ENCODE measurements at places on chromosomes 1 and 21.

- no peak for DNase-seq
These were observed 892.6 kb downstream of the MRPL39 start for GRCh38 chr21:24714646-24715200.

GRCh38 chr1:167122568-167122967 is 28.7 kb downstream of the STYXL2 start:
- DNase-seq, result no peak

GRCh38 chr21:45522986-45523385 is 19.3 kb downstream of the SLC19A1 start:
- no peak for DNase-seq

DNA sequence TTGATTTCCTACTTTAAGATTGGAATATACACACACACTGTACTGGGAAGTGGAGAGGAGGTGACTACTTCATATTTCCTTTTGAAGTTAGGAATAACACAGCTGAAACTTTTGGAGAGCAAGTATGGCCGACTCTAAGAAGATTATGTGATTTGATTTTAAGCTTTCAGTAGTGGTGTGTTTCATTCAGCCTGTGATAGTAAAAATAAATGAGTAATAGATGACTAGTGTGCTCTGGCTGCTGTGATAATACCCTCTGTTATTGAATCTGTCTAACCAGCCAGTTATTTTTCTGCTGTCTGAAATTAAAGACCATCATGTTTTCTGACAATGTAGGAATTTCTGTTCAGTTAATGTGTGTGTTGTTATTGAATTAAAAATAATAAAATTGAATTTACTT is 48.3 kb downstream of the CTTNBP2NL start:
- DNase-seq, result no peak

DNA sequence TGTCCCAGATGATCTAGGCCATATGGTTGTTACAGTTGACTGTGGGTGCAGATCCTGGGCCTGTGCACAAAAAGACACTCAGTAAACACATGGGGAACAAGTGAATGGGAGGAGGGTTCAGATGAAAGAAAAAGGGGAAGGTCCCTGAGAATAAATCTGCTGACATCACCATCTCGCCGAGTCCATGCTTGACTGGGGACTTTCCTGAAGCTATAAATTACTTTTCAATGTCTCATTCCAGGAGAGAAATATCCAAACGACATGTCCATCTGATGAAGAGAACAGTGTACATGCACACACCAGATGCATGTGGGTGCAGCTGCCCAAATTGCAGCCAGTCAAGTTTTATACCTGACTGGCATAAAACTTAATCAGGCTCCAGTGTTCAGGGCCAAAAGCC is 109.0 kb downstream of the HIVEP3 start:
- no peak for DNase-seq

DNA sequence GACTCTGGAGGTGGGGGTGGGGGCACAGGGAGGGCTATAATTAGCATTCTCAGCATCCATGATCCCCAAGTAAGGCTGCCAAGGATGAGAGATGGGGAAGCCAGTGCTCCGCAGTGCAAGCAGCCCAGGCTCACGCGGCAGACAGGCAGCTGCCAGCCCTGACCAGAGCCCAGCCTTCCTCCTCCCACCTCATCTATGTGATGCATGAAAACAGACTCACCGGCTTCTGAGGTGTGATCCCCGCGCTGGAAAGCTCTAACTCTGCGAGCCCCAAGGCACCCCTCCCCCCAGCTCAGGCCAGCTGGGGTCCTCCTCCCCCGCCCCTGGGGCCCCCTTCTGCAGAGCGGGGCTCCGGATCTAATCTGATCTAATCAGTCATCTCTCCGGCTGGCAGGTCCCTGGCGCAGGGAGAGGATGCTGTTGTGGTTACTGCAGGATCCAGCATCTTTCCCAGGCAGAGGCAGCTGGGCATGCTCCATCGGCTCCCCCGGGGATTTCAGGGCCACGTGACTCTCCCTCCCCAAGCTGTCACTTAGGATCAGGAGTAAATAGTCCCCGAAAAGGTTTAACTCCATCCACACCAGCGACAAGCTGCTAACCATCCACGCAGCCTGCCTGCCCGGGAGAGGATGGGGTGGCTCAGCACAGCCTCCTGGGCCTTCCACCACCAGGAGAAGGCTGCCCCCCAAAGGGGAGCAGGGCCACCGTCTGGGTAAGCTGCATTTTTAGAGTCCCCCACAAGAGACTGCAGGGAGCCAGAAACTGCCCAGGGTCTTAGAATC is at the start of gene PLEKHA6:
PLEKHA6 (minus strand) TSS at position 456 of the 782 bp plus-strand sequence. CDS start 86,202 bp downstream, outside the sequence.
- DNase-seq, result peak; percentile 85

DNA sequence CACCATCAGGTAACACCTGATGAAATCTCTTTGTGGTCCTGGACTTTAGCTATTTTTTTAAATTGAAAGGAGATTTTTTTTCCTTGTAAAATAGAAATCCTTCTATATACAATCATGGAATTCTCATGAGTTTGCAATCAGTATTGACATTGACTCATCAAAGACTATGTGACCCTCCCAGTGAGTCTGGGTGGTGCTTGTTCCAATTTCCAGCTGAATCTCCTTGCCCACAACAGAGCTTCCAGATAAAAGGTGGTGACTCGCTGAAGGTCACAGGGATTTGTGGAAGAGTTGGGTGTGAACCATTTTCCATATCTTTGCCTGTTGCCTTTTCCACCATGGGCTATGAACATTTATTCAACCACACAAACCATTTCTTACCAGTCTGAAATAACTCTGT is 486.6 kb downstream of the AJAP1 start:
- DNase-seq, result no peak

- DNase-seq, result no peak
These were observed 101.4 kb upstream of the L1TD1 start for GRCh38 chr1:62093261-62093660.

DNA sequence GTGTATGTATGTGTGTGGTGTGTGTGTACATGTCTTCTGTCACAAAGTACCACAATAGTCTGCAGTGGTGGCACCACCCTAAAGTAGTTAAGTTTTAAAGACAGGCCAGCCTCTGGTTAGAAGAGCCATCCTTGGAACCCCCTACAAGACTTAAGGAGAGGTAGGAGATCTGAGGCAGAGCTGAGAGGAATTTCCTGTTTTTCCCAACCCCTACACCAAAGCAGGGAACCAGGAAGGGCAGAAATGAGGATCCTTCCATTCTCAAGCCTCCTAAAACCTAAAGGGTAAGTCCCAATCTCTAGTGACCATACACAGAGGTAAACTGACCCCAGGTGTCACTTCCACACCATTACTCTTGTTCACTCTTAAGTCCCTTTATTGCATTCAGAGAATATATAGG is 11.1 kb downstream of the PEA15 start:
- no peak for DNase-seq

DNA sequence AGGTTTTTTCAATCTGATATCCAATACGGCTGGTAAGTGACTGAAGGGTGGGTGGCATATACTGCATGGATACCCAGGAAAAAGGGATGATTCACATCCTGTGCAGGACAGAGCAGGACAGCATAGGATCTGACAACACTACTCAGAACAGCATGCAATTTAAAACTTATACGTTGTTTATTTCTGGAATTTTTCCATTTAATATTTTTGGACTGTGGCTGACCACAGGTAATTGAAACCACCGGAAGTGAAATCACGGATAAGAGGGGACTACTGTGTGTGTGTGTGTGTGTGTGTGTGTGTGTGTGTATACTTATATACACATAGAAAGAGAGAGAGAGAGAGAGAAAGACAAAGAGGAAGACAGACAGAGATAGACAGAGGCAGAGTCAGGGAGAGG is 23.0 kb downstream of the ERICH3 start:
- no peak for DNase-seq

DNA sequence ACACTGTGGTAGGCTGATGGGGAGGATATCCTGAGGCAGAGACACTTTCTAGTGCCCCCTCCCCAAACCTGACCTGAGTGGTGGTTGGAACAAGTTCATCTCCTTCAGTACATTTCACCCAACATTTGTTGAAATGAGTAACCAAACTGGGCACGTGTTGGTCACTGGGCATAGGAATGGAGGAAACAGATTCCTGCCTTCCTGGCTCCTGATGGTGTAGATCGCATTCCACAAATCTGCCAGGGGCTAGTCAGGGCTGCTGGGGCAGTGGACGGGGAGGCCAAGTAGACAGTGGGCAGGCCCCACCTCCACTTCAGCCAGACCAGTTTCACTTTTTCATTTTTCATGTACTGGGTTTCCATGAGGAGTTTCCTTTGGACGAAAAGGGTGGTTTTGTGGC is 16.5 kb upstream of the ALX3 start:
- no peak for DNase-seq

- no peak for DNase-seq
These were observed 10.5 kb upstream of the COP1 start for GRCh38 chr1:176217461-176218099.

- no peak for DNase-seq
These were observed 13.3 kb upstream of the SPOCD1 start for GRCh38 chr1:31828926-31829690.

DNA sequence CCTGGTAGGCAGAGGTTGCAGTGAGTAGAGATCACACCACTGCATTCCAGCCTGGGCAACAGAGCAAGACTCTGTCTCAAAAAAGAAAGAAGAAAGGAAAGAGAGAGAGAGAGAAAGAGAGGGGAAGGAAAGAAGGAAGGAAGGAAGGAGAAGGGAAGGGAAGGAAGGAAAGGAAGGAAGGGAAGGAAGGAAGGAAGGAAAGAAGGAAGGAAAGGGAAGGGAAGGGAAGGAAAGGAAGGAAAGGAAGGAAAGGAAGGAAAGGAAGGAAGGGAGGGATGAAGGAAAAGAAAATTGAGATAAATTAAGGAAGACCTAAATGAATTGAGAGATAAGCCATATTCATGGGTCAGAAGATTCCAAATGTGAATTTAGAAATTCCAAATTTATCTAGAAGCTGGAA is 92.2 kb downstream of the GLIS1 start:
- DNase-seq, result no peak

DNA sequence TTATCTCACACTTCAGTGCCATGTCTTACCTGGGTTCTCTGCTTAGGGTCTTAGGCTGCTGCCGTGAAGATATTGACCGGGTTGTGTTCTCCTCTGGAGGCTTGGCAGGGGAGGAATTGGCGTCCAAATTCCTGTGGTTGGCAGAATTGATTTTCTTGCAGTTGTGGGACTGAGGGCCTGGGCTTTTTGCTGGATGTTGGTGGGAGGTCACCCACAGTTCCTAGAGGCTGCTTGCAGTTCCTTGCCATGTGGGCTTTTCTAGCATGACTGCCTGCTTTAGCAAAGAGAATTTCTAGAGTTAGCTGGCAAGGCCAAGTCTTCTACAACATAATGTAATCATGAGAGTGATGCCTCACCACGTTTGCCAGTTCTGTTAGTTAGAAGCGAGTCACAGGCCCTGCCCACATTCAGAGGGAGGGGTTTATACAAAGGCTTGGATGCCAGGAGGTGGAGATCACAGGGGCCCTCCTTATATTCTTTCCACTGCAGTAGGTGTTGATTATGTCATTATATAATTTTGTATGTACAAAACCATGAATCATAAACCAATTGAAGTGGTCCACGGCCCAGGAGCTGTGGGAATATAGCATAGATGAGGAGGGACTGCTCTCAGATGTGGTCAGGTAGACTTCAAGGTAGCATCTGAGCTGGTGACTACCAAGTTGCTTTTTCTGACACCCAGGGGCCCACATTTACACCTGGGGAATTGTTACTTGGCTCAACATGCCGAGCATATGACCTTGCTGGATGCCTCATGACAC is 6.6 kb downstream of the UBL4B start:
- no peak for DNase-seq

- DNase-seq, result no peak
These were observed 289.4 kb downstream of the CHRM3 start for GRCh38 chr1:239675735-239676134.

- DNase-seq, result no peak
These were observed 47.6 kb upstream of the RGS1 start for GRCh38 chr1:192527950-192528349.

GRCh38 chr21:38766987-38767722 is 38.6 kb upstream of the ETS2 start:
- DNase-seq, result no peak

GRCh38 chr1:156963621-156964020 is 43.2 kb downstream of the LRRC71 start:
- no peak for DNase-seq

GRCh38 chr1:231993968-231994455 is 367.4 kb downstream of the DISC1 start:
- DNase-seq, result no peak

DNA sequence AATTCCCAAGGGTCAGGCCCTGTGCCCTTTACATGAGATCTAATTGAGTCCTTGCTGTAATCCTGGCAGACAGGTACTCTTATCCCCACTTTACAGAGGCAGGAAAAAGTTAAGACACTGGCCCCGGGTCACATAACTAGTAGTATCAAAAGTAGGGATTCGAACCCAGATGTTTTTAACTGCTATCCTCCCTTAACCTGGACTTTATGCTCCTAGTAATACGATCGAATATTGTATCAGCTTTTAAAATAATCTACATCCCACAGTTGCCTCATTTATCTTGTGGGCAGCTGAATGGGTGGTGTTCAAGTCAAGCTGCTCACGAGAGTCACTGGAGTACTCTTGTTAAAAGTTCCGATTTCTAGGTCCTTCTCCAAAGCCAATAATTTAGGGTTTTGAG is 25.5 kb upstream of the TMEM51 start:
- no peak for DNase-seq

DNA sequence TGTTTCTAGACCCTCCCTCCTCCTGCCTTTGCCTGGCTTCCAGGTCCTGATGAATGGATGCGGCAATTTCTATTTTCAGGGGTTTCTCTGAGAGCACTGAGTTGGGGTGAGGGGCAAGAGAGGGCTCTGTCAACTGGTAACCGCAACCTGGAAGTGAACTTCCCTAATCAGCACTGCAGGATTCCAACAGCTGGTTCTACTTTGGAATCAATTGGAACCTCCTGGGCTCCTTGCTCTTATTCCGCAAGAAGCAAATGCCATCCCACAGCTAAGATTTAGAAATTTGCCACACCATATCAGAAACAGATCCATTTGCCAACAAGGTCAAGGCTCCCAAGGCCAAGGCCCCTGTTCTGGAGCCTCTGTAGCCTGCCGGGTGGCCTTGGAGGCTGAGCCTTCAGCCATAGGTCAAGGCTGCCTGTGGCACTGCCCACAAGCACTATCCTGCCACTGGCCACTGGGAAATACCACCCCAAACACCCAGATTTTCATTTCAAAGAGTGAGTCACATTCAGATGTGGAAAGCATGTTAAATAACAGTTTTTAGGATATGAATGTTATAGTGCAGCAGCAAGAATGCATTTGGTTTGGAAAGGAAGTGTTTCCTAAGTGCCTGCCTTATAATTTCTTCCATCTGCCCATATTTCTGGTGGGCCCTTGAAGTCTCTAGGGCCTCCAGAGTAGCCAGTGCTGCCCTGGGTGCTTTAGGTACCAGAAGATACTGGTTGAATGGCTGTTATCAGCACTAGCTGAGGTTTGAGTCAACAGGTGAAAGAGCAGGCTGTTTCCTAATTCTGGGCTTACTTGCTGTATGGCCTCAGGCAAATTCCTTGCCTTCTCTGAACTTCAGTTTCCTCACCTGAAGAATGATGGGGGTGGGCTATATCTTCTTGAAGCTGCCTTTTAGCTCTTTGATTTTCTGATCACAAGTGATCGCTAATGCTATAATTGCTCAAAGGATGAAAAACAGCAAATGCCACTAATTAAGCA is 56.3 kb upstream of the JUN start:
- no peak for DNase-seq
